ENCODE measurements at places on chromosomes 4 and X.
A peak's percentile ranks its signal among the peaks of the same experiment; 100 is the strongest.

DNA sequence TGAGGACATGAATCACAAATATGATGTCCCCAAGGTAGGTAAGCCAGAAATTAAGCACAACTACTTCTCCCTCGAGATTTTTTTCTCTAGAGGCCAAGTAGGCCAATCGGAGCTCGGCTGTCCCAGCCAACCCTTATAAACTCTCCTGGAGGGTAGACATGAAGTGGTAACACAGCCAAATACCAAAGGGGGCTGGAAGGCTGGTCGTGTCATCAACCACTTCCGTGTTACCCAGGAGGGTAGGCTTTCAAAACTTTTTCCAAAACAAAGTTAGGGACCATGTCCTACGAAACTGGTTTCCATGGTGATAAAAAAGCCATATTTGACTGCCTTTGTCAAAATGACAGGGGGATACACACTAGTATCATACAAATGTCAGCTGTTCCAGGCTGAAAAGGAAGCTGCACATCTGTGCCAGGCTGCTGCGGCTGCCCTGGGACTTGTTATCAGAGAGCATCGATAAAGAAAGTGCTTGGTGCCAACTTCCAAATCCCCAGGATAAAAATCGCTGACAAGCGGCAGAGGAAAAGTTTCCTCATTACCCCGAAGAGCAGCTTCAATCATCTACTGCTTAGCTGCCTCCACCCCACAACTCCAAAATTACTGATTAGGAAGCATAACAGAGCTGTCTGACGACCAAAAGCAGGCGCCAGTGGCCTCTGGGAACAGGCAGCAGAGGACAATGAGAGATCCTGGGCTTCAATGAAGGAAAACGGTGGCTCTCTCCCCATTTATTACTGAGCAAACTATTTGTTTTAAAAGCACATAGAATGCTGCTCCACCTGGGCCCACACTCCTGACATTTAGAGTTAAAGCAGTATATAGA is 20.8 kb downstream of the BCOR start:
- no peak for DNase-seq

- no peak for DNase-seq
Measured at GRCh38 chr4:15066140-15066539, 63.9 kb downstream of the CPEB2 start.

DNA sequence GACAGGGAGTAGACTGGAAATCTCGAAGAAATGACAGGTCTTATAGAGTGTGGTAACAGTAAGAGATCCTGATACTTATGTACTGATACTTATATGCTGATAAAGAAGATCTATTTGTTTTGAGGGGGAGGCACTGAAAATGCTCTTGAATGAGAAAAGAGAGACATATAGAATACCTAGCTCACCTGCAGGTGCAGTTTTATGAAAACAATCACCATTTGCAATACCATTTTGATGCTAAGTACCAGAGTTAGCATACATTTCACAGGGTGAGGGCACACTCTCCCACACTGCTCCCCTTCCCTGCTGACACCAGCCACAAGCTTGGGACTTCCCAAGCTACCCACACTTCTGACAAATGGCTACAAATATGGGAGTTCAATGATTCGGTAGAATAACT is 1490.1 kb upstream of the IGFBP7 start:
- no peak for DNase-seq

DNA sequence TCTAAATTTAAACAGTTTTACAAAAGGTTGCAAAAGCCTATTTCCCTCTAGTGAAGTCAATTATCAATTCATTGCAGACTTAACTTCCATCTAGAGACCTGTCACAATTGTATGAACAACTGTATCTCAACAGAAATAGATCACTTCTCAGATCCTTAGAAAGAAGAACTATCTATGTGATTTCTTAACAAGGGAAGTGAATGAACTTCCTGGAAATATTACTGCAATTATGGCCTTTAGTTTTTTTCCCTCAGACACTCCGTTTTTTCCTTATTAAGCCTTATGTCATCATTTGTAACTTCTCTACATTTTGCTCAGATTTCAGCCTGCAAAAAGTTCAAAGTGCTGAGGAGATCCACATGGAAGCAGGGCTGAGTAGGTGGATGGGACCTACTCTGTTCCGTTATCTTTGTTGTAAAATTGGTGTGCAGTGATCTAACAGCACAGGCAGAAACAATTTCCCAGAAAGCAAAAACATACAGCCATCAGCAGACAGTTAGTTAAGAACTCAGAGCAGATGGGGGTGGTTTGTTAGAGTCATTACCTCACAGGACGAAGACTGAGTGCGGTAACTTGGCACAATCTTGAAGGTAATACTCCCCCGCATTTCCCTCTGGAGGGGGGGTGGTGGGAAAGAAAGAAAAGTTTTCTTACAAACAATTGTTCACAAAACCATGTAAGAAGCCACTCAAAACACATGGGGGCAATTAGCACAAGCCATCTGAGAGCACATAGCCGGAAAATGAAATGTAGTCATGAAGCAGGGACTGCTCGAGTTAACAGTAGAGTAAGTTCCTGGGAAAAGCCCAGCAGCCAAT is 112.3 kb downstream of the NYX start:
- DNase-seq = peak; percentile 4

- DNase-seq = no peak
Measured at GRCh38 chrX:154056770-154057241, 37.1 kb upstream of the IRAK1 start.

- DNase-seq = no peak
Measured at GRCh38 chr4:83255584-83255983, 29.0 kb downstream of the COQ2 start.

GRCh38 chrX:12058087-12058486 is 80.2 kb upstream of the FRMPD4 start:
- no peak for DNase-seq

GRCh38 chr4:151663109-151663508 is 97.7 kb downstream of the GATB start:
- DNase-seq = no peak

DNA sequence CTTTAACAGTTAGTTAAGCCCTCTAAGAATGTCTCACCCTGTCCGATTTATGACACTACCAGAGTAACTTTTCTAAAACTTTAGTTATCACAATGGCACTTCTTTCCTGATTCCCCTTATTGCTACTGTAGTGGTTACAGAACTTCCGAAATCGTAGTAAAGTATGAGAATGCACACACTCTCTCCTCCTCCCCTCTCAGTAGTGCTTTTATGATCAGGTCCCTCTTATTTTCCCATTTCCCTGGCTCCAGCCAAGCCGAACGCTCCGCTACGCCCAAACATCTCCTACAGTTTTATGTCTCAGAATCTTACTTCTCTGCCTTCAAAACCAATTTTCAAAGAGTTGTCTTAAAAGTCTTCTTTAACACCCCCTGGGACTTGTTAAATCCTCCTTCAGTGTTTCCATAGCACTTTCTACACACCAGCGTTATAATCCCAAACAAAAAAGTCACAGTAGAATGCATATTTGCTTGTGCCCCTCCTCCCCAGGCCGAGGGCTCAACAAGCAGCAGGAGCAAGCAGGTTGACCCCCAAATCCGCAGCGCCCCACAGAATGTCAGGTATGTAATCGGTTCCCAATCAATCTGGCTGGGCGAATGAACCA is 671 bp downstream of the HPF1 start:
- DNase-seq = no peak

DNA sequence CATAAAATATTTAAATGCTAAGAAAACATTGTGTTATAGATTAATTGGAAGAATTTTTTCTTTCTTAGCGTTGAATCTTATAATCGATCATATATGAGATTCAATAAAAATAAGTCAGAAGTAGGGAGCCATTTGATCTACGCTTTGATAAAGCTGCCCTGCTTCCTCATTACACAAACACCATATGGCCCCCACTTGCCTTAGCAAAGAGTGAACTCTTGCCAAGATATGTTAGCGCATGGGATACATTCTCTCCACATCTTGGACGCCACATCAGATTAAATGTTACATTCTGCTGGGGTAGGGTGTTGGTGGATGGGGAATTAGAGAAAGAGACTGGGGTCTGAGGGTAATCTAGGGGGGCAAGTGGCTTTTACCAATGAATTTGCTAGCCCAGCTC is 207.7 kb upstream of the MID1 start:
- DNase-seq = no peak

All from stimulated activated CD4-positive, alpha-beta T cell treated with anti-CD3 and anti-CD28 coated beads, Interleukin-4, amount 100 ng/mL, for 1 hour (primary cell).